Thymus (tissue), 14 donors: ENCODE measurements at places on chromosomes 6 and 20. TPM values are rescaled to one million over a fixed set of nuclear protein-coding genes. Genes with fewer than 3 reads are reported as not detected.

Gene DUSP22
- total RNA-seq, result 17.9 TPM

Gene SLC32A1
- not detected for total RNA-seq

Gene KCNG1
- total RNA-seq, result 0.28 TPM

Gene TRIM10
- total RNA-seq, result 0.57 TPM

Gene LY6G6C
- total RNA-seq, result not detected

Gene OXT
- 0.42 TPM for total RNA-seq

Gene LRRN4
- 0.05 TPM for total RNA-seq

Gene HINT3
- total RNA-seq, result 11.1 TPM

Gene ACTL10
- total RNA-seq, result 1.2 TPM

Gene PTK6
- total RNA-seq, result 0.19 TPM

Gene BIRC7
- 0.09 TPM for total RNA-seq

Gene CABLES2
- 2.0 TPM for total RNA-seq
